ENCODE measurements at places on chromosomes 4 and X.
A peak's percentile ranks its signal among the peaks of the same experiment; 100 is the strongest.

DNA sequence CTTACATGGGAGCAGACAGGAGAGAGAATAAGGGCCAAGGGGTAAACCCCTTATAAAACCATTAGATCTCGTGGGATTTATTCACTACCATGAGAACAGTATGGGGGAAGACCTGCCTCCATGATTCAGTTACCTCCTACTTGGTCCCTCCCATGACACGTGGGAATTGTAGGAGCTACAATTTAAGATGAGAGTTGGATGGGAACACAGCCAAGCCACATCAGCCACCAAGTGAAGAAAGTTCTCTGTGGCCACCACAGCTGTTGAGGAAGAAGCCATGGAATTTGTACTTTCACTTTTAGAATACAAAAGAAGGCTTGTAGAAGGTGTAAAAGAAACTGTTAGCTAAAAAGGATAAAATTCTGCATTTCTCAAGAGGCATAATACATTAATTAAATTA, 67.0 kb upstream of the CXorf51A start:
- no peak for DNase-seq

DNA sequence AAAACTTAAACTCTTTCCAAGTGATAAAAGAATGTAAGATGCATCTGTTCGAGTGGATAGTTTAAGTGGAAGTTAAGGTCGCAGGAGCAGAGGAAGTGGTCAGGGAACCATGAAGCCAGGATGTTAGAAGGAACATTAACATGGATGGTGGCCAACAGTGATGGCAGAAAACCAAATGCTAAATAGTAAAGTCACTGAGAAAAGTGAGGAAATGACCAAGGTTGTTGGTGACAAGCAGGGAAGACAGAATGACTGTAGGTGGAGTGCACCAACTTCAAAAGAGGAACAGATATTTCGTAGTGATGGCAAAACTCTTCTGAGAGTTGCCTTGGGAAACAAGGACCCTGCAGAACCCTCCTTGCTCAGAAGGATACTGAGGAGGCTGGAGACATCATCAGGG, 226.2 kb downstream of the PALLD start:
- DNase-seq: no peak

- DNase-seq: no peak
Measured at GRCh38 chr4:182863501-182863900, 53.7 kb downstream of the DCTD start.

DNA sequence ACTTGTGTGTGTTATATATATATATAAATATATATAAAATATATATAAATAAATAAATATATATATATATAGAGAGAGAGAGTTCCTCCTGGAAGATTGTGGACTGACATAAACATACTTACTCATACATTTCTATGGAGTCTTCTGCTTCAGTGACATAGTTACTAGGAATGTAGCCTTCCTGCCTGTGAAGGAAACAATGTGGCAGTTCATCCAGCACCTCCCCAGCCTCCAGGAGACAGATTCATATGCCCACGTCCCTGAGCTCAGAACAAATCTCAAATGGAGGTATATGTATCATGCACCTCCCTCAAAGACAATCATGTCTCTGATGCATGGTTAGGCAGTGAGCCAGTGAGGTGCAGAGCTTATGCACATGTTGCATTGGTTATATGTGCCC, 11.4 kb upstream of the TIMM8A start:
- DNase-seq: no peak

DNA sequence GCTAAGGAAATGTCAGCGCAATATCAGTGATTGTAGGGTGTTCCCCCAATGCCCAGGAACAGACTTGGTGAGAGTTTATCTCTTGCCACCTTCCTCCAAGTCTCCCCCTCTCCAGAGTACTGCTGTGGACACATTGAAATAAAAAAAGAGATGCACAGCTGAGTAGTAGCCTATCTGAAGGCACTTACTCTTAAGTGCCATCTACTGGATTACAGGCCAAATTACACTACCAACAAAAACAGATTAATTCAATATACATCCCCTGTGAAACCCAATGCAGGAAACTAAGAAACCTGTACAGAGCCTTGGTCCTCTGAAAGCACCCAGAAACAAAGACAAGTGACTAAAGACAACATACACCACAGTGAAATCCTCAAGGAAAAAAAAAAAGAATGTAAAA, 460.3 kb downstream of the ZIC3 start:
- DNase-seq: no peak

GRCh38 chr4:114783215-114783595, 184.6 kb downstream of the UGT8 start:
- DNase-seq: no peak

GRCh38 chrX:119218198-119218597, 17.9 kb upstream of the PGRMC1 start:
- DNase-seq: no peak

GRCh38 chr4:7984286-7984925, 44.7 kb upstream of the AFAP1 start:
- DNase-seq: peak; percentile 34

DNA sequence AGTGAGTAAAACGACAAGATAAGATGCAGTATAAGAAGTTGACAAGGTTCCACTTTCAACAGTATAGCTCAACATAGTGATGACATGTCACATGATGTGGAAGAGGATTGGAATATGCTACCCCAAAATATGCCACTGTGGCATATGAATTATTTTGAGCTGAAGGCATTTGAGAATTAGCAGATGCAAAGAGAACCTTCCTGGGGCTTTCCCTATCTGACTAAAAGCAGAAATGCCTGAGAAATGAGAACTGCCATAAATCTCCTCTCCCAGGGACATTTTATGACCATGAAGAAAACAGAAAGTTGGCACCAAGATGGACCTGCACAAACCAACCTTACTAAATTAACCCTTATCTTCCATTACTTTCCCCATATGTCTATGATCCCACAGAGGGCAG, 24.8 kb downstream of the CDKN2AIP start:
- no peak for DNase-seq

- no peak for DNase-seq
Measured at GRCh38 chr4:15331930-15332329, 95.9 kb upstream of the C1QTNF7 start.

DNA sequence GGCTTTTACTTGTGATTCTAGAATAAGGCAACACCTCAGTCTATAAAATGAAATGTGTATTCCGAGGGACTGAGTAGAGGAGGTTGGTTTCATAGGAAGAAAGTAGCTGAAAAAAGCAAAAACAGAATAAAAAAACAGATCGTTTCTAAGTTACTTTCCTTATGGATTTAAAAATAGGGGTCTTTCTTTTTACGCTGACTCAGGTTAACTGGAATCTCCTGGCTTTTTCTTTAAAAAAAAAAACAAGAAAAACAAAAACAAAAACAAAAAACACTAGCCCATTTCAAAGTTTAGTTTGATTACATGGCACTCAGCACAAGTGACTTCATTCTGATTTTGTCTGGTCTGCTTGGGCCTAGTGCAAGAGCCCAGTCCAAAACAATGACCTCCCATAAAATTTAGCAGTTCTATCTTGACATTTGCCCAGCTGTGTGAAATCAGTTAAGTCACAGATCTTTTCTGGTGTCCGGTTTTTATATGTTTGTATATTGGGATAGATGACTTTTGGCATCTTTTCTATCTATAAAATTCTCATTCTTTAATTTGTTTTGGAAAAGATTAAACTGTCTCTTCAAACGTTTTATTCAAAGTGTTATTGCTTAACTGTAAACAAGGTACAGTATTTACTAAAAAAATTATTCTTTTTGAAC, 222.7 kb upstream of the HTR2C start:
- no peak for DNase-seq

DNA sequence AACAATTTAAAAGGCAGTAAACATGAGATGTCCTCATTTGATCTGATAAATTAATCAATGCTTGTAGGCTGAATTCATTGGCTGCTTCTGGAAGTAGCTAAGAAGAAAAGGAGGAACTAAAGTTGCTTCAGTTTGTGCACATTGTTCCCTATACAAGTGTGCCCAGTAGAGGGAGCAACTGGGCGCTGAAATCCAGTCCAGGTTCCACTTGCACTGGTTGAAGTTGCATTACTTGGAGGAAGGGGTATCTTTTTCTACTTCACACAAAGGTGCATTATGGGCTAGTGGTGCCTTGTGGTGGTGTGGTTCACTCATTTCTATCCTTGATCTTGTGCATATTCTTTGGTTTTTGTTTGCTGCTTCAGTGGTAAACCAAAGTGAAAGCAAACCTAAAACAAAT, 67.9 kb upstream of the SOX3 start:
- DNase-seq: peak; percentile 39

DNA sequence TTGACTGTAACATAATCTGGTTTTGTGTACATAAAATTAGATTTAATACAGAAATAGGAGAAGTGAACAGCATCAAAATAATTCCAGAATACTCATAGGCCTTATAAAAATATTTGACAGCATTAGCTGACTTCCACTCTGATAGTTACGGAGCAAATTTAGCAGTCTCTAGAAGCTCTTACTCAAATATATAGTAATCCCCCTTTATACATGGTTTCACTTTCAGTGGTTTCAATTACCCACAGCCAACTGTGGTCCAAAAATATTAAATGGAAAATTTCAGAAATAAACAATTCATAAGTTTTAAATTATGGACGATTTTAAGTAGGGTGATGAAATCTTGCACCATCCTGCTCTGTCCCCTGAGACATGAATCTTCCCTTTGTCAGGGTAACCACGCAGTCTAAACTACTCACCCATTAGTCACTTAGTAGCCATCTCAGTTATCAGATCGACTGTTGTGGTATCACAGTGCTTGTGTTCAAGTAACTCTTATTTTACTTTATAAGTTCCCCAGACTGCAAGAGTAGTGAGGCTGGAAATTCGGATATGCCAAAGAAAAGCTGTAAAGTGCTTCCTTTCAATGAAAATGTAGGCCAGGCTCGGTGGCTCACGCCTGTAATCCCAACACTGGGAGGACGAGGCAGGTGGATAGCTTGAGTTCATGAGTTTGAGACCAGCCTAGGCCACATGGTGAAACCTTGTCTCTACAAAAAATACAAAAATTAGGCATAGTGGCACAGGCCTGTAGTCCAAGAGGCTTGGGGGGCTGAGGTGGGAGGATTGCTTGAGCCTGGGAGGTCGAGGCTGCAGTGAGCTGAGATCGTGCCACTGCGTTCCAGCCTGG, 17.2 kb upstream of the RTL9 start:
- no peak for DNase-seq

DNA sequence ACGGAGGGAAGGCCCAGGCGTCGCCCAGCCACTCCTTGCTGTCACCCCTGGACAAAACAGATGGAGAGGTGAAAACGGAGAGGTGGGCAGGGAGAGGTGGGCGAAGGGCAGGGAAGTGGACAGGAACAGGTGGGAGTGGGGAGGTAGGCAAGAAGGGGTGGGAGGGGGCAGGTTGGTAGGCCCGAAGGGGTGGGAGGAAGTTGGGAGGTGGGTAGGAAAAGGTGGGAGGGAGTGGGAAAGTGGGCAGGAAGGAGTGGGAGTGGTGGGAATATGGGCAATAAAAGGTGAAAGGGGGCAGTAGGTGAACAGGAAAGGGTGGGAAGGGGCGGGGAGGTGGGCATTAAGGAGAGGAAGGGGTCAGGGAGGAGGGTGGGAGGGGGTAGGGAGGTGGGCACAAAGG, 9.0 kb upstream of the MAGEC1 start:
- no peak for DNase-seq

GRCh38 chrX:75156531-75156945, 455 bp upstream of the ABCB7 start:
- no peak for DNase-seq

DNA sequence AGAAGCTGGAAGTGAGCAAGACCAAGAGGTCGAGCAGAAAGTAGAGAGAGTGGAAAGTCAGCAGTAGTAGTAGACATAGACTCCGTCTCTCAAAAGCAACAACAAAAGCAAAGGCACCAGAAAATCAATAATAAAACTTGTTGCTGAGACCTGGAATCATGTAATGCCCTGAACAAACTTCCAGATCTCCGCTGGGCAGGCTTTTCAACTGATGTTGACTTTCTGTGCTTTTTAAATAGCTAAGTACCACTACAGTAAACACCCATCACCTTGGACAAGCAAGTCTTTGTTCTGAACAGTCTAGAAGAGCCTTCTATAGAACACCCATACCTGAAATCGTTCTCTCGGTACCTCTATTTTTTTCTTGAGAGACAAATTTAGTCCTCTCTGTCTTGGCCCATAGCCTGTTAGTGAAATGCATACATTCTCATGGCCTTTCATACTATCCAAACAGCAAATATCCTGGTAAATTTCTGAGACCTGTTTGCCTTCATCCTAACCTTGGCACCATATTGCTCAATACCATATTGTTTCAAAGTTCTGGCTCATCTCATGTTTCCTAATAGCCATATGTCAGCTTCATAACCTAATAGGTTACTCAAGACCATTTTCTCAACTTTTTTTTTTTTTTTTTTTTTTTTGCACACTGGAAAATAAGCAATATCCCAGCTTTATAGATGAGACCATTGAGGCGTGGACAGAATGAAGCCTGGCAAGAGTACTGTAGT, 200.6 kb upstream of the RBPJ start:
- DNase-seq: no peak

- DNase-seq: no peak
Measured at GRCh38 chrX:139203651-139204570, 326.6 kb upstream of the F9 start.

DNA sequence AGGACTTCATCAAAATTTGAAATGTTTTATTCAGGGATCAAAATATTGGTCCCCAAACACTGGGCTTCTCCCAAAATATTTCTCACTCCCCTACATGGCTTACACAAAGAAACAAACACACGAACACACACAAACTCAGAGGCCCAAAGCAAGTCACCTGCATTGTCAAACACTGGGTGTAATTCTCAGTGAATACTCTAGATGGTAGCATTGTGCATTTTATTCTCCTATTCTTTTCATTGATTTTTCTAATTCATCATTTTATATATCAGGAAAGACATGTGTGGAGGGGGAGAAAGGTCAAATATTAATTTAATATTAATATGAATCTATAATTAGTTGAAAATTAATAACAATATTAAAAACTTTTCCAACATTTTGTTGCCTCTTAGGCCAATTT, 72.3 kb upstream of the TNMD start:
- no peak for DNase-seq

GRCh38 chr4:150096625-150097024, 18.4 kb downstream of the DCLK2 start:
- DNase-seq: no peak

GRCh38 chrX:25726539-25726938, 411.6 kb upstream of the MAGEB18 start:
- no peak for DNase-seq

DNA sequence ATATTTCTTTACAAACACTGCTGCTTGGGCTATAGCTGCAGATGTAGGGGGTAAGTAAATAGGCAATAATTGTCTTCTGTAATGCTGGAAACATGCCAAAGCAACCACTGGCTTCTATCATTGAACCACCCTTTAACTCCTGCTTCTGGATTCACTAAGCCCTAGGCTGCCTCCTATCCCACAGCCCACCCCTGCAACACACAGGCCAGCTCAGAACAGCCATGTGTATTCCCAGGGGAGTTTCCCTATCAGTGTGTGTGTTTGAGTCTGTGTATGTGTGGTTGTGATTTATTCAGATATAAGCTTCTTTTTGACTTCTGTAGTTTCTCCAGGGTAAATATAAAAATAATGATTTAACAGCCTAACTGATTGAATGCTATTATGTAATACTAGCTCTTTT, 291.3 kb downstream of the PCDH10 start:
- no peak for DNase-seq
